SK-N-SH treated with all-trans-retinoic acid at 6 μM for 48 hours (cell line): ENCODE measurements at places on chromosomes 2 and 18.

- ATAC-seq: no peak
Measured at GRCh38 chr2:207777124-207777523, 7.4 kb upstream of the FZD5 start.

DNA sequence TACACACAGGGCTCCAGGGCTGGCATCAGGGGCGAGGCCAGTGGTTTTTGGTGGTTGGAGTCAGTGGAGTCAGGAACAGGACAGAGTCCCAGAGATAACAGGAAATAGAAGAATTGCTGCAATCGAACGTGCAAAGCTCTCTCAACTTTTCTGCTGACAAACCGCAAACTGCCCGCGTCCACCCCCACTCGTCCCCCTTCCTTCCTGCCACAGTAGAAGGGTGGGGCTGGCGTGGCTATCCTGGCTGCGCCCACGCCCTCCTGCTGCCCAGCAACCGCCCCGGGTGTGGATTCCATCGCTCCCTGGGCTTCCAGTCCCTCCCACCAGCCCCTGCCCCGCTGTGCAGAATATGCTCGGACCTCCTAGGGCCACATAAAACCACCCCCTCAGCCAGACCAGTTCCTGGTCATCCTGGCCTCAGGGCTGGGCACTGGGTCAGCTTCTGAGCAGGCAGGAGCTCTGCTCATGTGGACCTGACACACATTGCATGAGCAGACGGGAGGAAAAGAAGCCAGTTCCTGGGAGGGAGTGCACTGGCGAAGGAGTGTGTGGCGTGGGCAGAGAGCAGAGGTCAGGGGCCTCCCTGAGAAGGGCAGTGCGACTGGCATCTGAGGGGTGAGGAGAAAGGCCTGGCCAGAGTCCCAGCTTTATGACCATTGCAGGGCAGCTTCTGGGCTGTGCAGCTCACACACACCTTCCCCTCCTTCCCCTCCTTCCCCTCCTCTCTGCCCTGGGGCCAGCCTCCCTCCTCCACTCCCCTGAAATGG is 85.4 kb upstream of the ATG16L1 start:
- no peak for ATAC-seq

DNA sequence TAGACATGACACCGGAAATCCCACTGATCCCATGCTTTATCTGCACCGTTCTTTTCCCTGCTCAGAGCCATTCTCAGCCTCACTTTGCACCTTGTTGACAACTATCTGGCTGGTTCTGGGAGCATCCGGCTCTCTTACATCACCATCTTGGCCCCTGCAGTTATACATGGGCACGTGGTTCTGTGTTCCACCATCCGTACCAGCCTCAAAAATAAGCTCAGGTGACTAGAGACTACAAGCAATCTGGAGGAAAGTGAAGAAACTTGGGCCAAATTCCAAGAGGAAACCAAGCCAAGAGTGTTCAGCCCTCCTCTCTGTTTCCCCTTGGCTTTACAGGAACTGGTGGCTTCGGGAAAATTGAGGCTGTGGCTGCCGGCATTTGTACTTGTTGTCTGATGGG is 244.6 kb upstream of the ACVR2A start:
- ATAC-seq: no peak

DNA sequence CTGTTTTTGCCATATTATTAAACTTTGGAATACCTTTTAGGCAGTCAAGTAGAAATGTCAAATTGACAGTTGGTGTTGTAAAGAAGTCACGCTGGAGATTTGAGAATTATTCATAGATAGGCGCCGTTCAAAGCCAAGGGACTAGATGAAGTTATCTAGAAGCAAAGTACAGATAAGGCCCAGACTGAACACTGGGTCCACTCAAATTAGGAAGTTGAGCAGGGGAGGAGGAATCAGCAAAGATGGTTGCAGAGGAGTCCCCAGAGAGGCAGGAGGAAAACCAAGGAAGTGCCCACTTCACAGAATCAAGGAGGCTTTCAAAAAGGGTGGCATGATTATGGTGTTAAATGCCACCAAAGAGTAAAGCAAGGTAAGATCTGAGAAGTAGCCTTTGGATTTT is 9.6 kb upstream of the ALS2 start:
- ATAC-seq: no peak

DNA sequence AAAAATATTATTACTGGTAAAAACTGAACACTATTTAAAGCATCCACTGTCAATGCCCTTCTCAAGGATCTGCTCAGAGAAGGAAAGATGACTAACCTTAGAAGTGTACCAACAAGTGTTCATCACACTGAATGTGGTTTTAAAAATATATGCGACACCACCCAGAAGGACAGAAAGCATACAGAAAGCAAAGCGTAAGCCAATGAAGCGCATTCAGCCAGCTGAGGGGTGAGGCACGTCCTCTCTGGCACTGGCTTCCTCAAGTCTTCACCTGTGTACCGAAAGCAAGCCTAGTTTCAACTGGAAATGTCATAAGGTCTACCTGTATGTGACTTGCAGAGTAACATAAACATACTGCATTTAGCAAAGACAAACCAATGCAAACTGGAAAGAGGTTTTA is 88.8 kb downstream of the PSMG2 start:
- ATAC-seq: no peak

DNA sequence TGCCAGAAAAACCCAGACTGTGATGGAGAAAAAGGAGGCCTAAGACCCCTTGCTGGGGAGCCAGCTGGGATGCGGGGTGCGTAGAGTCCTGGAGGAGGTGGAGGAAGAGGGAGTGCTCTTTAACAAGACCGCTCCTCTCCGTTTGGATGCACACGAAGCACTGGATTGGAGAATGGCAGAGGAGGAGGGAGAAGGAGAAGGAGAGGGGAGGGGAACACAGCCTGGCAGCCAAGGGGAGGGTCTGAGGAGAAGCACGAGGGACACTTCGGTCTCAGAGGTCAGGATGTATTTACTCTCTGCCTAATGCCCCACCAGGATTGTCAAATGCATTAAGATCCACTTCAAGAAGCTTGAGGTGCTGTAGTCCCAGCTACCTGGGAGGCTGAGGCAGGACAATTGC is 42.0 kb upstream of the SLC35G4 start:
- ATAC-seq: no peak

GRCh38 chr18:79901665-79902064 is 49.8 kb downstream of the SLC66A2 start:
- ATAC-seq: no peak

GRCh38 chr2:74843899-74844298 is 10.0 kb downstream of the HK2 start:
- ATAC-seq: peak; percentile 3; the same call in 1 of the 3 replicates

DNA sequence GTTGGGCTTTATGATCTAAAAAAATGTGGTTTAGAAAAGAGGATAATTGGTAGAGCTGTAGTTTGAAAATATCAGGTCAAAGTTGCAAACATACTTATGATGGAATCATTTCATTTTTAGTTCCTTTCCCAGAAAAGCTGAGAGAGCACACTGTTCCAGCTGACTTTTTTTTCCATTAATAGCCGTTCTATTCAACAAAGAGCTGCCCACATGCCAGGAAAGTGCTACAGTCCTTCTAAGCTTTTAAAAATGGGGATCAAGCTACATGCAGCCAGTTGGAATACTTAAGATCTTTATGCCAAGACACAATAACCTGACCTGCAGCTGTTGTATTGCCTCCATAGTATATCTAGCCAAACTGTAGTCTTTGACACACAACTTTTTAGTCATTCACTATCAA is 111.5 kb downstream of the GALNT3 start:
- ATAC-seq: no peak

GRCh38 chr2:28378679-28379584 is 13.7 kb upstream of the FOSL2 start:
- ATAC-seq: no peak

DNA sequence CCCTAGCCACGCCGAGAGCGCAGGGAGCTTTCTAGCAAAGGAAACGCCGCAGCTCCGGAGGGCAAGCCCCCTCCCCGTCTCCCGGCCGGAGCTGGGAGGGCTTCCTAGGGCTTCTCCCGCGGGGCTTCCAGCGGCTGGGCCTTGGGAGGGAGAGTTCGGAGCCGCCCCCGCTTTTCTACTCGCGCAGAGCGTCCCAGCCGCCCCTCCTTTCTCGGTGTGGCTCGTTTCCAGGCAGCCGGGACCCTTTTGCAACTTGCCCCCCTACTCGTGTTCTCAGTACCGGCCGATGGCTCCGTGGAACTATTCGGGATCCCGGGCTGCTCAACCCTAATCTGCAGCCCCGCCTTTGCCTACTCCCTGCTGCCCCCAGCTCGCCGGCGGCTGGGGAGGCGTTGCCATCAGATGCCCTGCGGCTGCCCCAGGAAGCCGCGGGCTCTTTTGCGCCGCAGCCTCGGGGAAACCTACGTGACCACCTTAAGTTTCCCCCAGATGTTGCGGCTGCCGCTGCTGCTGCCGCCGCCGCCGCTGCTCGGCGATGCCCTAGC is 1.5 kb upstream of the NR4A2 start:
- peak; percentile 49 for ATAC-seq

GRCh38 chr18:2180586-2180985 is 390.7 kb downstream of the METTL4 start:
- no peak for ATAC-seq

DNA sequence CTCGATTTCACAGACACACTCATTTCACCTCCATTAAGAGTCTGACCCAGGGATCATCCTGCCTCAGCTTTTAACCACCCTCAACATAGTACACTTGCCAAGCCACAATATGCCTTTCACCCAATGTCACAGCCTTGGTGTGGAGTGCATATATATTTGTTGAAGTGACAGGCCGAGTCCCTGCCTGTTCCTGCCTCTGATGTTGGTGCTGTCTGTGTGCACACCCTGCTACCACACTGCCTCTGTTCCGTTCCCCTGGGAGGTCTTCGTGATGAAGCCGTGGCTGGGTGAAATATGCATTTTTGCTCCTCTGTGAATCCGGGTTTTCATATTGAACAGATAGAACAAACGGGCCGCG is 90.3 kb downstream of the RNF144A start:
- no peak for ATAC-seq

DNA sequence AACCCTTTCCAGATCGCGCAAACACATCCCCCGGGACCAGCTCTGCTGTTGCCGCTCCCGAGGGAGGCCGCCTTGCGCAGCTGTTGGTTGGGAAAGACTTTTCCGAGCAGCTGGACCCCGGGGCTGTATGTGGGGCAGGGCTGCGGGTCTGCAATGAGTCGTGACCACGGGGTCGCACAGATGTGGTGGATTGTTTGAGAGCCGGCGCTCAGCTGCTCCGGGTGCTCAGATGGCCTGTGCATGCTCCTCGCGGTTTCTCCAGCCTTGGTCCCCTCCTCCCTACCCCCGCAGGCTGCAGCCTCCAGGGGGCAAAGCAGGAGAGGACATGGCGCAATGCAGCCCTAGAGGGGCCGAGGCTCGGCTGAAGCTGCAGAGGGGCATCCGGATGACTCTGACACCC is 105.2 kb upstream of the OTOS start:
- ATAC-seq: no peak

DNA sequence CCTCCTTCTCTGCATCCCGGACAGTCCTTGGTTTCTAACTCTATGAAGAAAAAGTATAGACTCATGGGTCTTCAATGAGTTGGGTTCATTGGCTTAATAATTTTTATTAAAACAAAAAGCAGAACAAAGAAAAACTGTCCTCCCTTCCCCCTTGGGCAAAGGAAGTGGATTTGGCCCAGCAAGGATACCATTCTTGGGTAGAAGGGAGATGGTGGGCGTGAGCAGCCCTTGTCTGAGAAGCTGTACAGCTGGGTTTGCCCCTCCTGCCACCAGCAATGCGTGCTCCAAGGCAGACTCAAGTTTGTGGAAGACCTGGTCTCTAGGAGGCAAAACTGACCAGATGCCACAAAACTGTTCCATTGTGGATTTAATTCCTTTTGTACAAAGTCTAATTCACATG is 12.7 kb downstream of the PCARE start:
- no peak for ATAC-seq

- no peak for ATAC-seq
Measured at GRCh38 chr2:45279356-45279755, 270.1 kb upstream of the SIX2 start.

DNA sequence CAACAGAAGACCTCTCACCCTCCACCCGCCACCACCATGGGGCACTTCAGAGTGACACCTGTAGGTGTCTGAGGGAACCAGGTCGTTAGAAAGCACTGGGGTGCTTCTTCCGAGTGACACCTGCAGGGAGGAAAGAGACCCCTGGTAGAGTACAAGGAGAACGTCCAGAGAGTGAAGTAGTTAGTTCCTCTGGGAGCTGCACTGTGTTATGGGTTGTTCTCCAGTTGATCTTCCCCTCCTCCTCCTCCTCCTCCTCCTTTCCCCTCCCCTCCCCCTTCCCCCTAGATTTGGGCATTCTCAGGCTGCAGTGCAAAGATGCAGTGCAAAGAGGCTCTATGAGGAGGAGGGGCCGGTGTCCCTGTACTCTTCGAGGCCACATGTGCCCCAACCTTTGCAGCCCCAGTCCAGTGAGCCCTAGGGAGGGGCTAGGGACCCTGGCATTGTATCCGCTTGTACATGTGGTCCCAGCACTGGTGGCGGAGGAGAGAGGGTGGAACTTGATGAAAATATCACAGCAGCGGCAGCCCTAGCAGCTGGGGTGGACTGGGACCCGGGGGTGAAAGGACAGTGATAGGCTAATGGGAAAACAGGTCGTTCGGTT is 850 bp downstream of the DNAJB2 start:
- ATAC-seq: no peak

GRCh38 chr2:152861349-152861942 is 143.0 kb downstream of the ARL6IP6 start:
- peak; percentile 75 for ATAC-seq

- no peak for ATAC-seq
Measured at GRCh38 chr2:32403782-32404181, 47.0 kb downstream of the BIRC6 start.

DNA sequence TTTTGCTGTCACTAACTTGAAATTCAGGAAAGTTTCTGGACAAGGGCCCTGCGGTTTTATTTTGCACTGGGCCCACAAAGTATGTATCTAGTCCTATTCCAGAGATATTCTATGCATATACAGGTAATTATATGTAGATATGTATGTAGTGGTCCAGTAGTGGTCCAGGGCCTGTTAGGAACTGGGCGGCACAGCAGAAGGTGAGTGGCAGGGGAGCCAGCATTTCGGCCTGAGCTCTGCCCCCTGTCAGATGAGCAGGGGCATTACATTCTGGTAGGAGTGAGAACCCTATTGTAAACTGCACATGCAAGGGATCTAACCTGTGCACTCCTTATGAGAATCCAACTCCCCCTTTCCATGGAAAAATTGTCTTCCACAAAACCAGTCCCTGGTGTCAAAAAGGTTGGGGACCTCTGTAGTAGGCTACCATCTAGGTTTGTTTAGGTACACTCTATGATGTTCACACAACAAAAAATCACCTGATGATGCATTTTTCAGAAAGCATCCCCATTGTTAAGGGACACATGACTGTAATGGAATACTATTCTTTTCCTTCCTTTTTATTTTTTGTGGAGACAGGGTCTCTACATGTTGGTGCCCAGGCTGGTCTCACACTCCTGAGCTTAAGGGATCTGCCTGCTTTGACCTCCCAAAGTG is 2.8 kb upstream of the PPP4R3B start:
- no peak for ATAC-seq

DNA sequence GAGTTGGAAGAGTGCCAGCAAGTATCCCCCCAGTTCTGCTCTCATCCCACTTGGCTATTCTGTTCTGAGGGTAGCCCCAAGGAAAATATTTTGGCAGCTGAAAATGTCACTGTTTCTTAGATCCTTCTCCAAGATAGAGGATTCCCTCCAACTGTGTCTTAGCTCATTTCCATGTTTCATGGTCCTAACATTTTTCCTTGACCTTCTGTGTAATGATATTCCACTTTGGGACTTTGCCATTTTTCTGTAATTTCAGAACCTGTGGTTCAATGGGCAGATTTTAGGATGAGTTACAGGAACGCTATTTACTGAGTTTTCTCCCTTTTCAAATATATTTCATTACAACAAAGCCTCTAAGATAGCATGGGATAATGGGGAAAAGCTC is 34.7 kb downstream of the NHEJ1 start:
- no peak for ATAC-seq

- no peak for ATAC-seq
Measured at GRCh38 chr2:46544581-46544980, 65.2 kb downstream of the TMEM247 start.

- ATAC-seq: no peak
Measured at GRCh38 chr2:126913881-126914615, 15.4 kb downstream of the TEX51 start.
